Muscle of leg (tissue), 16 donors: ENCODE measurements at places on chromosomes 13 and 19. TPM values are rescaled to one million over a fixed set of nuclear protein-coding genes. Genes with fewer than 3 reads are reported as not detected.
A peak's percentile ranks its signal among the peaks of the same experiment; 100 is the strongest.

GRCh38 chr13:111153977-111154332 is 38.8 kb downstream of the ARHGEF7 start:
- no peak for DNase-seq

DNA sequence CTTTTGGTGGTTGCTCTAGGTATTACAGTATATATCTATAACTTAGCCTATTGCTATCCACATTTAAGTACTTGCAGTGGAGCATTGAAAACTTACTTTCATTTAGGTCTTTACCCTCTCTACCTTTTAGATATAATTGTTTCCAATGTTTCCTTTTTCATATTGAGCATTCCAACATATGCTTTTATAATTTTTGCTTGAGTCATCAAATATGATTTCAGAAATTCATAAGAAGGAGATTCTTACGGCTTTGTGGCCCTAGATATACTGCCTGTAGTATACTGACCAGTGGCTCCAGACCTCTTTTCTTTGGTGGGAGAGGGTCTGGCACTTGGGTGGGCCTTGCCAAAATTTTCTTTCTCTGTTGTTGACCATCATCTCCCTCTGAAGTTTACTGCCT is 32.8 kb upstream of the ZNF850 start:
- no peak for DNase-seq

IZUMO4 gene
- 2.2 TPM for polyA plus RNA-seq

DNA sequence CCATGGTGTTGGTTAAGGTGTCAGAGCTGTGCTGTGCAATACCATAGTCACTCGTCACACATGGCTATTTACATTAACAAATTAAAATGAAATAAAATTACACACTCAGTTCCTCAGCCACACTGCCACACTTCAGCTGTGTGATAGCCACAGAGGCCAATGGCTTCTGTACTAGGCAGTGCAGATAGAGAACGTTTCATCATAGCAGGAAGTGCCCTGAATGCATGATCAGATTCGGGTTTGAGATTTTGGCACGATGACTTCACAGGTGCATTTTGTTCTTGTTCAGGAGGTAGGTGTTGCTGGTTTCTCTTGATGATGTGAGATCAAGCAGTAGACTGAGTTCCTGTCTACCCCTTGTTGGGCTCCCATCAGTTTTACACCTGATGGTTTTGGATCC is 6.5 kb downstream of the ARMC6 start:
- DNase-seq: no peak

DNA sequence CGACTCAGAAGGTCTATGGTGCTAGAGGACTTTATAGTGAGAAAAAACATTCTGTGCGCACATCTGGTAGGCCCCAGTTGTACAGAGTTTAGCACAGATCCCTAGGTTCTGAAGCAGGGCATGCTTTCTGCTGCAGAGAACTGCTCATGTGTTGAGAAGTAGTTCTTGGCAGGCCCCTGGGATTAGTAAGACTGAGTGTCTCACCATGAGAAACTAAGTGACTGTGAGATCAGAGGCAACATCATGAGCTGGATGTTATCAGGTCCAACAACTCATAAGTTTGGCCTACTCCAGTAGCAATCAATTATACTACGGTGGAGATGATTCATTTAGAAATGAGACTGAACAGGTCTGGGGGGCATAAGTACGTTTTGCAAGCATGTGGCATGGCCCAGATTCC is 507.4 kb upstream of the KLF12 start:
- DNase-seq: no peak

- peak; percentile 76 for DNase-seq
Observed at GRCh38 chr19:35352448-35353304, 5.0 kb downstream of the FFAR1 start.

- peak; percentile 14 for DNase-seq
Observed at GRCh38 chr13:83221813-83222241, 660.4 kb downstream of the SLITRK1 start.

DNA sequence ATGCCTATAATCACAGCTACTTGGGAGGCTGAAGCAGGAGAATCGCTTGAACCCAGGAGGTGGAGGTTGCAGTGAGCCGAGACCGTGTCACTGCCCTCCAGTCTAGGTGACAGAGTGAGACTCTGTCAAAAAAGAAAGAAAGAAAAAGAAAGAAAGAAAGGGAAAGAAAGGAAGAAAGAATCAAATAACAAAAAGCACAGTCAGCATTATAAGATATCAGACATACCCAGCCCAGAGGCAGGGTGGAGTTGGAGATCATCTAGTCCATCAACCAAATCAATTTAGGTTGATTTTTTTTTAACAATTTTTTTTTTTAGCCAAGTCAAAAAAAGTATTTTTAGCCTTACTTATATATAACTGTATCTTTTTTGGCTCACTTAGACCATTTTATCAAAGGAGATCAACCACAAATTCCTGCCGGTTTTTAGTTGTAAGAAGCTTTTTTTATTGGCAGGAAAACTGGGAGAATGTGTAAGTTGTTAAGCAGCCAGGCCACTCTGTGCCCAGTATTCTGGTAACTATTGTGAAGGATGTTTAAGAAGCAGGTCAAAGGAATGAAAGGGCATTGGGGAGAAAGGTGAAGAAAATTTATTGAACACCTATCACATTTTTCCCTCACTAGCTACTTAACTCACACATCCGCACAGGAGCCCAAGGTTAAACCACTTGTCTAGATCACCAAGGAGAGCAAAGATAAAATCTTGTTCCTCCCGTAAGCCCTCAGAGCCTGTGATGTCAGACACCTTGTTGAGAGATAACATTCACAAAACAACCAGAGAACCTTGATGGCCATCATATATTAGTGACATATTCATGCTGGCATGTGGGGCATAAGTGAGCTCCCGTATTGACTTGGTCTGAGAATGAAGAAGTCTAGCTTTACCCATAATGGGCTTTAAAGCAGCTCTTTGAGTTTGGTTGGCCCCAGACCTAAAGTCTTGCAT is 91.8 kb downstream of the COL4A2 start:
- DNase-seq: no peak

DNA sequence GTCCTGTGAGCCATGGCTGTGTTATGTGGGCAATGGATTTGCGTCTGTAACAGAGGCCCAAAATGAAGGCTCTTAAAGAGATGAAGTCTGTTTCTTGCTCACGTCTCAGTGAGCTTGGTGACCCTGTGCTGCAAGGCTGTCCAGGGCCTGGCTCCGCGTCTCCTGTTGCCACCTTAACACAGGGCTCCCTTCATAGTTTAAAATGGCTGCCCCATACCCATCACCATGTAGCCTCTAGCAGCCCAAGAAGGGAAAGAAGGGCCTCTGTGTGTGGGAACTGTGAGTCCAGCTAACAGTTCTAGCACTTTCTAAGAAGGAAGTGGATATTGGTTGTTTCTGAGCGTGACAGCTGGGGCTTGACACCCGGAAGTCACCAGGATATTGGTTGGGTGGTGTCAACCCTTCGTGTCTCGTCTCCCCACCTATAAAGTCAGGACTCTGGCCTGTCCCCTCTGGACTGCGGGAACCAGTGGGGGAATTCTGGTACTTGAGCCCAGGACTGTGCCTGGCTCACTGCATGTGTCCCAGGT is 20.9 kb downstream of the TMED1 start:
- no peak for DNase-seq

GRCh38 chr19:45473682-45474605 is 6.1 kb downstream of the FOSB start:
- DNase-seq: peak; percentile 80

DNA sequence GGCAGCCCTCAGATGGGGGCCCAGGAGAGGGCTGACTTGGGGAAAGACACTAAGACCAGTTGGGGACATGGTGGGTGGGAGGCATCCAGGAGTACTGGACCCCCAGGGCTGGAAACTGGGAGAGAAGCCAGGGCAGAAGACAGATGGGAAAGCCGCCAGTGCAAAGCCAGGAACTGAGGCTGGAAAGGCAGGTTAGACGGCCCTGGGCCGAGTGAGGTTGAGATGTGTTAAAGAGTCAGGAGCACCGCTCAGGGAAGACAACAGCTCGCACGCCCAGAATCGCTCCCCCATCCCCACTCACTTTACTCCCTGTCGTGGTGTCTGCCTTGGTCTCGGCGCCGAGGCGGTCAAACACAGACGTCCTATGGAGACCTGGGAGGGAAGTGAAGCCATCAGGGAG is 24.5 kb downstream of the C19orf47 start:
- no peak for DNase-seq

DNA sequence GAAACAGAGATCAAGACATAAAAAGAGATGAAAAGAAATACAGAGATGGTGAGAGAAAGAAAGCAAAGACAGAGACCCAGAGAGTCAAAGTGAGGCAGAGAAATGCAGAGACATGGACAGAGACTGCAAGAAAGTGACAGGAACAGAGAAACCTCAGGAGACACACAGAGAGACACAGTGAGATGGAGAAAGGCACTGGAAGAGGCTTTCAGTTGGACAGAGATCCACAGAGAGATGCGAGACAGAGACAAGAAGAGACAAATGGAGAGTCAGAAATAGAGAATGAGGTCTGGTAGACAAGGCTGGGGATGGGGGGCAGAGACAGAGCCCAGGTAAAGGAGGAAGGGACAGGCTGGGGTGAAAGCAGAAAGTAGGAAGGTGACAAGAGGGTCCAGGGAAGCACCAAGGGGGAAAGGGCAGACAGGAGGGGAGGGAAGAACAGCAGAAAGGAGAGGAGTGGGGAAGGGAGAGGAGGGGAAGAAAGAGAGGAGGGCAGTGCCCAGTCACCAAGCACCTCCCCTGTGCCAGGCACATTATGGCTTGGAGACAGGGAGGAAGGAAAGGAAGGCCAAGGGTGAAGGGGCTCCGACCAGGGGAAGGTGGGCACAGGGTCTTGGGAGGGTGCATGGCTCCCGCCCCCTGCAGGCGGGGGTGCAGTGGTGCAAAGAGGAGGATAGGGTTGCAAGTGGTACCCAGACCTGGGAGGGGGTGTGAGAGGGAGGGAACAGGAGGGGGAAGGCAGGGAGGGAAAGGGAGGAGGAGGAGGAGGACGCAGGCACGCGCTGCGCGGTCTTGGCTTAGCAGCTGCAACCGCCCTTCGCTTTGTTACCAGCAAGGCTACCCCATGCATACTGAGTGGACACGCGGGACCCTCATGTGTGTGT is 38.4 kb downstream of the DEDD2 start:
- no peak for DNase-seq

DNA sequence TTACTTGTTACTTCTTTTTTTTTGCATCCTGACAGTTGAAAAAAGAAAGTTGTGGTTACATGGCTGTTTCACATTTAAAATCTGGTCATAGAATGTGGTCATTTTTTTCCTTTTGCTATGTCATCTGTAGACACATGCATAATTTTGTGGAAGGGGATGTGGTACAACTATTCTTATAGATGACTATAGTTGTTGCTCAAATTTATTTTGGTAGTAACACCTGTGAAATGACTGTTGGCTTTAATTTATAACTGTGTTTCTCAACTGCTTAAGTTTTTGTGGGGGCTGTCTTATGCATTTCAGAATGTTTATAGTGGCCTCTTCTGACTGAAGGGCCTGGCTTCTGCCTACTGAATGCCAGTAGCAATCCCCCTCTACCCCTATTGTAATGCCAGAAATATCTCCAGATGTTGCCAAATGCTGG is 130.5 kb downstream of the PAN3 start:
- peak; percentile 33 for DNase-seq

DNA sequence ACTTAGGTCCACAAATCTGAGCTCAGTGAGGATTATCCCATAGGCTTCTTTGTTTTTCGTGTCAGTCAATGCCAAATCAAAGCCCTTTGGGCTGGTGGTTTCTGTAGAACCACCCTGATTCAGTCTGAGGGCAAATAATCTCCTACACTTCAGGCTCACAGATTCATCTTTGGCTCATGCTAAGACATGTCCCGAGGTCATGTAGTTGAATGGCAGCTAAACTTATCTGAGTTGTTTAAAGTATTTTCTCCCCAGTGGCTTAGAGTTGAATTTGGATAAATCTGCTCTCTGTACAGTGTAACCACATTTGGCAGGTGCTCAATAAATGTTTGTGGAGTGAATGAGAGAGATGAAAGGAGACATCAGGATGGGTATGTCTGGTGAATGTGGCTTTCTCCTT is 13.1 kb upstream of the SLC25A42 start:
- no peak for DNase-seq

DNA sequence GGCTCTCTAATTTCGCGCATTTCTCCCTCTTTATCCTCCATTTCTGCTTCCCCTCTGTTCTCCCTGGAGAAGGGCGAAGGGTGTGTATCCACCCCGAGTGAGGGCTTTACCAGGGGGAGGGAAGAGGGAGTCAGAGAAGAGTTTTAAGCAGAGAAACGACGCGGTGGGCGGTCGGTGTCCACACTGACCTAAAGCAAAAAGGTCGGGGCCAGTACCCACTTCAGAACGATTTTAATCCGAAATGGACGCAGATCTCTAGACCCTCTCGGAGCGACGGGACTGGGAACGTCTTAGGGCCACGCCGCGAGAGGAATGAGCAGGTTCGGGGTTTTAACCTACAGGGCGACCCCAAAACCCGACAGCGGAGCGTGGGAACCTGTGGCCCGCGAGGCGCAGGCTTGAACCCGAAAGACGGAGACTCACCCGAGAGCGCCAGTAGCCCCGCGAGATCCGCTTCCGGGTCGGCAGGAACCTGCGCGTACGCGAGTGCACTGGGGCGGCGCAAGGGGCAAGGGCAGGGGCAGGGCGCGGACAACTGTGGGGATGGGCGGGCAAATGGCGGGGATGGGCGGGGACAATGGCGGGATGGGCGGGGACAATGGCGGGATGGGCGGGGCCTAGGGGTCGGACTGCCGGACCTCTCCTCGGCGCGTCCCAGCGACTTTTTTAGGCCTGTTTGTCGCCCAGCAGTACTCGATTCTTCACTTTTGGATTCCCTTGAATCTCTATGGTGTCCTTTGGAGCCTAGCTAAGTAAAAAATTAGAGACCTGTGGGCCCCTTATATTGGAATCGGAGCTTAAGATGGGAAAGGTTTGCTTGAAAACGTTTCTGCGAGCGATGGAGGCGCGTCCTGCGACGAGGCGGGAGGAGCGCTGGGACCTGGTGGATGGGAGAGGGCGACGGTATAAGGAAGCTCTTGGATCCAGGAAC is at the start of gene ZNF677:
TSS of gene ZNF677 (minus strand) at position 463 of the 931 bp plus-strand sequence. CDS start 3,323 bp downstream, outside the sequence.
- DNase-seq: peak; percentile 95

- peak; percentile 9 for DNase-seq
Observed at GRCh38 chr19:42287827-42288107, 14.2 kb upstream of the PRR19 start.

PRODH2 gene
- polyA plus RNA-seq: not detected

GRCh38 chr19:1107661-1108261 is 4.0 kb downstream of the GPX4 start:
- no peak for DNase-seq

DNA sequence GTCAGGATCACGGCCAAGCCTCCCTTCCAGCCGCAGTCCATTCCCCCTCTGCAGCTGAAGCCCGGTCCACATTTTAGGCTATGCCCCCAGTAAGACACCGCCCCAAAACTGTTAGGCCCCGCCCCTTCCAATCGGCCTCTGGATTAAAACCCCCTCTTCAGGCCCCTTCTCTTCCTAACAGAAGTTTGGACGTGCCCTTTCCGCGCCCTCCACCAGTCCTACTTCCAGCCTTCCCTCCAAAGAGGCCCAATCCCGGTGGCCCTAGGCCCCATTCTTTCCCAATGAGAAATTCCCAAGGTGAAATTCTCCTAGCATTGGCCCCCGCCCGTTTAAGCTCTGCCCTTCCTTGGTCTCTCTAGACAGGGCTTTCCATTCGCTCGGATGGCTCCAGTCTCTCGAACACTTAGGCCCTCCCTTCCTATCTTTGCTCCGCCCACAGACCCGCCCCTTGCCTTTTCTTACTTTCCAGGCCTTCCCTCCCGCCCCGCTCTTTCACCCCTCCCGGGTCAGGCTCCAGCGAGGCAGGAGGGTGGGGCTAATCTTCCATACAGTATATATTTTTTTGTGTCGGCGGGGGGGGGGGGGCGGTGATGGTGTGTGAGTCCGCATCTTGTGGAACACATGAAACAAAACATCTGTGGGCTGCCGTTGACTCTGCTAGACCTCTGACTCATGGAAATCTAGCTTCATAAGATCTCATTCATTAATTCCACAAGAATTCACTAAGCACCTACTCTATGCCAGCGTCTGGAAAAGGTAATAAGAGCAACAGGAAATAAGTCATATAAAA is 13.6 kb downstream of the LTBP4 start:
- peak; percentile 93 for DNase-seq
